ENCODE measurements at places on chromosomes 1 and 21.

DNA sequence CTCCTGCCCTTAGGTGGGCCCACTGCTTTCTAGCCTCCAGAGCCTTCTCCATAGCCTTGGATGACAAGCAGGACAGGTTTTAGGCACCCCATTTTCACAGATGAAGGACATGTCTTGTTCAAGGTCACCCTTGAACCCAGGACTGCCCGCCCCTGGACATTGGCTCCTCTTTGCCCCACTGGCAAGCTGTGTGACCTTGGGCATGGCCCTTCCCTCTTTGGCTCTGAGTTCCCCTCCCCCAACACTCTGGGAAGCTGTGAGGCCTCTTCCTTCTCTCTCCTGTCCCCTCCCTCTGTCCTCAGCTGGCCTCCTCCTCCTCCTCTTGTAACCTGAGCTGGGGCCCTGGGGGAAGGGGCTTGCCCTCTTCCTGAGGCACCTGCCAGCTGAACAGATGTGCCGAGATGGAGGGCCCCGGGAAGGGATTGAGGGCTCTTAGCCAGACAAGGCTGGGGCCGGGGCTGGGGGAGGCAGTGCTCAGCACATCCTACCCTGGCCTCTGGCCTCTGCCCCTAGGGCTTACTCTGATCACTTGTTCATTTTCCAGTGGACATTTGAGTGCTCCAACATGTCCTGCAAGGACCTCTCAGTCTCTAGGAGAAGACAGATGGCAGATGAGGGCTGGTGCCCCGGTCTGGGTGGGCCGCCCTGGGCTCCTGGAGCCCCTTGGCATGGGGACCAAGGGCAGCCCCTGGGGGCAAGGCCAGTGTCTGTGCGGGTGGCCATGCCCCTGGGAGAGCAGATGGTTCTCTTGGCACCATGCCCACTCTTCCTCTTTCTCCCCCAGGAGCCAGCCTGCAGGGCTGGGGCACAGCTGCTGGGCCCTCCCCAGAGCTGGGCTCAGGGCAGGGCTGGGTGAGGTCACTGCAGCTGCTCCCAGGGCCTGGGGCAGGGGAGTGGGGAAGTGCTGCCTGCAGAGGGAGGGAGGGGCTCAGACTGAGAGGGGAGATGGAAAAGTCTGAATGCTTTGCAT lies 10.7 kb downstream of the FOXO6 start:
- DNase-seq, result no peak

- DNase-seq, result peak; percentile 4
Observed at GRCh38 chr1:22207511-22208267, 64.8 kb upstream of the WNT4 start.

DNA sequence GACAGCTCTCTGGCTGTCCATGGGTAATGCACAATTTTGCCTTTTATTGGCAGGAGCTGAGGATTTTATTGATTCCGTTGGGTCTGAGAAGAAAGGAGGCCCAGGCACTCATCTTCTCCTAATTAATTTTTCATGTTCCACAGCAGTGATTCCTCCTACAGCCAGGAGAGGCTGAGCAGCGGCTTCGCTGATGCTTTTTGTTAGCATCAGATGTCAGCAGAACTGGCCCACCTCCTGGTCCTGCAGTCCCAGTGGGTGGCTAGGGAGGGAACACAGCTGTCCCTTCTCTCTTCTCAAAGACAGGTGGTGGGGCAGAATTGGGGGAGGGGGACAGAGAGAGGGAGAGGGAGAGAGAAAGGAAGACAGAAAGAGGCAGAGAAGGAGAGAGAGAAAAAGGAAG lies 5.7 kb downstream of the MT1HL1 start:
- DNase-seq, result no peak

DNA sequence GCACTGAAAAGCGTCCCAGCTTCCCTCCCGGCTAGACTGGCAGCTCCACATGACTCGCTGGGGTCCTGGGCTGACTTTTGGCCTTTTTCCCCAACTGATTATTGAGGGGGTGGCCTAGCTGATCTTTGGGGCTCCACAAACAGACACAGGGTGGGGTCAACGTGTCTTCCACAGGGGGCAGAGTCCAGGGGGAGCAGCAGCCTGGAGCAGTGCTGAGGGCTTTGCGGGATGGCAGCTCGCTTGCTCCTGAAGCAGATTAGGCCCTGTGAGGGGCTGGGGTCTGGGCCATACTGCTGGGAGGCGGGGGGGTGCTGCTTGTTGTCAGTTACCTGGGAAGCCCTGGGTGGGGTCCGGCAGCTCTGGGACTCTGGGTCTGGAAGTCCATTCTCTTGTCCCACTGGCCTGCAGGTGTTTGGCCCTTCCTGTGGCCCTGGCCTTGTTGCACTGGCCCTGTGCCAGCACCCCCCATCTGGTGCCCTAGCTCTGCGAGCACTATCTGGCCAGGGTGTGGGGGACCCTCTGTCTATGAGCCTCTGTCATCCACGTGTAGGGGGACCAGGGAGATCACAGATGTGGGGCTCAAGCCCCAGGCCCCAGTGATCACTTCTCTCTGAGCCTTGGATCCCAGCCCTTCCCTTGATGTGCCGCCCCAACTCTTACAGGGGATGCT lies 12.3 kb upstream of the HES5 start:
- no peak for DNase-seq

DNA sequence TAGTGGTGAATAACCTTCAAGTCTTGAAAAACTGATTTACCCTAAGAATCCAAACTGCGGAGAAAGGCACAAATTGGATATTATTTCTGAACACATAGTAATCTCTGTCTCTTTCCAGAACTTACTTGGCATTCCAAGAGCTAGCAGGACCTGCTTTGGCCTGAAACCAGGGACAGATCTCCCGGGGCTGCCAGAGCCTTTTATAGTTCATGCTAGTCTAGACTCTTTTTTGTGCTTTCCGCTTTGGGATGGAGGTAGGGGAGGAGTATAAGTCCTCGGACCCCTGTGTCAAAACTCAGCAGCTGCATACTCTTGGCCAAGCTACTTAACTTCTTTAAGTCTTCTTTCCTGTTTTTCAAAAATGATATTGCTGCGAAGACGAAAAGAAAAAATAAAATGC lies 3.8 kb upstream of the RYR2 start:
- DNase-seq, result no peak

GRCh38 chr1:157034137-157034800 lies 11.3 kb downstream of the ARHGEF11 start:
- DNase-seq, result no peak

DNA sequence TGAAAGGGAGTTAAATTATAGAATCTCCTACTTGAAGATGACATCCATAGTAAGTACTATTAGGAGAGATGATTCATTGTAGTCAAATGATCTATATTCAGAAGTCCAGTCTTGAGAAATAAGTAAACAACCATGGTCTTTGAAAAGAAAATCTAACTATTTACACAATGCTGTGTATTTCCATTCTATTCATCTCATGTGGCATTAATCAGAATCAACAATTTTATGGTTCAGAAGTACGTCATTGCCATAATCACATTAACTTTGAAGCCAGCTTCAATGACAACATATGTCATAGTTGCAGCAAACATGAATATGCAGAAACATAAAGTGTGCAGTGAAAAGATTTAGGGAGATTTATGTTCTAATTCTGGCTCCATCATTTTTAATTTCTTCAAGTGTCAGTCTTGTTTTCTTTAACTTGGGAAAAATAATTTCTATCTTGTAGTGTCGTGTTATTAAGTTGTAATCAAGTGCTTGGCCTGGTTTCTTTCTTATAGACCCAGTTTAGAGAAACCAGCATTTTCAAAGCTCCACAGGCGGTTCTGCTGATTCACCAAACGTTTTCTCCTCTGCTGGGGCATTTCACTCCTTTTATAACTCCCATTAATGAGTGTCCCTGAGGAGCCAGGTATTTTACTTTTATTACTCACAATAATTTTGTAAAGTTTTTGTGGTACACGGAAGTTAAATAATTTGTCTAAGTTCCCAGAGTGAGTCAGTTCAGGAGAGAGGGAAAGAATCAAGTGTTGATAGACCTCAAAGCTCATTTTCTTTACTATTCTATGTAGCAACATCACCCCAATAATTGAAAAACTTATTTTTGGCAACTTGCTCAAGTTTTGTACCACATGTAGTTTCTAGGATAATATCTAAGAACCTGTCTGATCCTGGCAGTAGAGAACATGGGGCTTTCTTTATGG lies 35.9 kb upstream of the PTGS2 start:
- peak; percentile 3 for DNase-seq

All from AG10803 (cell line).